Foreskin fibroblast (primary cell): ENCODE measurements at places on chromosomes 2 and 18.

GRCh38 chr2:164868563-164869419, 27.2 kb upstream of the COBLL1 start:
- DNase-seq, result no peak

DNA sequence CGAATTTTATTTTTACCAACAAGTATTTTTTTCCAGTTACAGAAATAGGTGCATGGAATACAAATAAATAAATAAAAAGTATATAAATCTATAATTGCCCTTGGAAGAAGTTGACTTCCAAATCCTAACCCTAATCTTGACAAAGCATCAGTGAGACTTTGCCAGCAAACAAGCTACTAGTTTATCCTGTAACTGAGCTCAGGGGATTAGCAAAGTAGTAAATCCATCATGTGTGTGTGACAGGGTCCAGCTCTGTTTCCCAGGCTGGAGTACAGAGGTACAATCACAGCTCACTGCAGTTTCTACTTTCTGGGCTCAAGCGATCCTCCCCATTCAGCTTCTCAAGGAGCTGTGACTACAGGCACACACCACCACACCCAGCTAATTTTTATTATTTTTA, 948.0 kb upstream of the CNTNAP5 start:
- no peak for DNase-seq

GRCh38 chr2:39743269-39743776, 35.7 kb downstream of the THUMPD2 start:
- peak; percentile 44 for DNase-seq

GRCh38 chr18:46591783-46592391, 65.1 kb downstream of the LOXHD1 start:
- no peak for DNase-seq

GRCh38 chr2:21015281-21015645, 28.6 kb downstream of the APOB start:
- no peak for DNase-seq

- DNase-seq, result peak; percentile 22
Observed at GRCh38 chr2:149466635-149467034, 120.9 kb downstream of the MMADHC start.

GRCh38 chr2:180980943-180981911, 822 bp downstream of the UBE2E3 start:
- DNase-seq, result peak; percentile 12

DNA sequence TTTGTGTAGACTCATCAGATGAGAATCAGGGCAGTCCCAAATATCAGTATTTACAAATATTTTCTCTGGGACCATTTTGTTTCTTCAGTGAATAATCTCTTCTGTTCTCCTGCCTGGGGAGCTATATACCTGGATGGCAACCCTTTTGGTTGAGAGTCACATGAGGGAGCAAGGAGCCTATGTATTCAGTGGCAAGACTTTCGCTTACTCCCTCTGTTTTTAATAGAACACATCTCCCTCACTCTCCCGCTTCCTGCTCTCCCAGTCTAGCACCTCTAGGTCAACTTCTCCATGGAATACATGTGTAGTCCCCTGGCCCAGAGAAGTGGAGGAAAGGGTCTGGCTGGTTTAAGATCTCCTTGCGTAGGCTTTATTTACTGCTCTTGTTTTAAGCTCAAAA, 600.3 kb downstream of the CCDC85A start:
- no peak for DNase-seq

GRCh38 chr2:125886153-125886552, 769.8 kb upstream of the GYPC start:
- no peak for DNase-seq

- DNase-seq, result no peak
Observed at GRCh38 chr2:10415640-10416039, 32.5 kb downstream of the ODC1 start.

GRCh38 chr2:236986524-236987330, 99.0 kb upstream of the COPS8 start:
- no peak for DNase-seq

DNA sequence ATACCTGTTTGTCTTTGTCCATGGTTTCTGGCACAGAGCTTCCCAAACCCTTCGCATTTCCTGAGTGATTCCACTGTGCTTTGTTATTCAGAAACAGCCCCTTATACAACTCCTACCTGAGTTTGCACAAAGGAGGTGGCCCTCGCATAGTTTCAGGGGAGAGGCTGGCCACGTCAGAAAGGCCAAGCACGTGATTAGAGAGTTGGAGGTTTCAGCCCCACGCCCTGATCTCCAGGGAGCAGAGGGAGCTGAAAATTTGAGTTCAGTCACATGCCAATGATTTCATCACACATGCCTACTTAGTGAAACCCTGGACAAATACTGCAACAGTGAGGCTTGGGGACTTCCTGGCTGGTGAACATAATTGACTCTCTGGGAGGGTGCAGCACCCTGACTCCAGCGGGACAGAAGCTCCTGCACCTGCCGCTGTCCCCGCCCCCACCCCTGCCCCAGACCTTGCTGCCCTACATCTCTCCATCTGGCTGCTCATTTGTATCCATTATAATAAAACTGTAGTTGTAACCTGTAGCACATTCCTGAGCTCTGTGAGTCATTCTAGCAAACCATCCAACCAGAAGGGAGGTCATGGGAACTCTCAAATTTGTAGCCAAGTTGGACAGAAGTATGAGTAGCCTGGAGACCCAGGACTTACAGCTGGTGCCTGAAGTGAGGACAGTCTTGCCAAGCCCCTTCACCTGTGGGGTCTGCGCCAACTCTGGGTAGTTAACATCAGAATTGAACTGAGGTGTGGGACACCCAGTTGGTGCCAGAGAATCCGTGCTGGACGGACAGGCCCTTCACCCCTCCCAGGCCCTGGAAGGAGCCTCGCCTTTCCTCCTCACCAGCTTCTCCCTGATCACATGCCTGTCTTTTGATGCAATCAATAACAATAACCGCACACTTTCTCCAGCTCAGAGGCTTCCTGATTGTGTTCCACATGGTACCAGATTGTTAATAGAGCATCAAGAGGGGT, 224.3 kb downstream of the ANAPC1 start:
- peak; percentile 69 for DNase-seq

DNA sequence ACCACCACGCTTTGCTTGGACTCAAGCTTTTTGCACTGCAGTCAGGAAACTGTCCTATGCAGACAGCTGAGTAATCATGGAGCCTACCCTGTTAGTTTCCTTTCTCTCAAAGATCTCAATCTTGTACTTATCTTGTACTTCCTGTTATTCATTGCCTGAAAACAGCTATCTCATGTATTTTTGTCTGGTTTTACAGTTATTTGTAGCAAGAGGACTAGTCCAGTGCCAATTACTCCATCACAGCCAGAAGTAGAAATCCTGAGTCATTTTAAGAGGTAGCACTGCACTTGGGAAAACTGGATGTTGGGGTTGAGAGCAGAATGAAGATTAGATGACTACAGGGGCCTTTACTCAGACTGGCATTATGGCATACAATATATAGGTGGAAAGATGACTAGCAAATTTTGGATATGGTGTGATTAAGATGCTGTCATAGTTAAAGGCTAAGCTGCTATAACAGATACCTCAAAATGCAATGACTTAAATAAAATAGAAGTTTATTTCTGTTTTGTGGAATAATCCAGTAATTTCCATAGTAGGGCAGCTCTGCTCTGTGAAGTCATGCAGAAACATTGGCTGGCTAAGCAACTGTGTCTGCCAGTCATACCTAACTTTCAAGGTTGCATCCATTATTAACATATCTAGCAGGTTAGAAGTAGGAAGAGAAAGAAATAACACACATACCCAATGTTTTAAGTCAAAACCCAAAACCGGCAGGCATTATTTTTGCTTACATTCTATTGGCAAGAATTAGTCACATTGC, 21.1 kb upstream of the CHMP3 start:
- no peak for DNase-seq

DNA sequence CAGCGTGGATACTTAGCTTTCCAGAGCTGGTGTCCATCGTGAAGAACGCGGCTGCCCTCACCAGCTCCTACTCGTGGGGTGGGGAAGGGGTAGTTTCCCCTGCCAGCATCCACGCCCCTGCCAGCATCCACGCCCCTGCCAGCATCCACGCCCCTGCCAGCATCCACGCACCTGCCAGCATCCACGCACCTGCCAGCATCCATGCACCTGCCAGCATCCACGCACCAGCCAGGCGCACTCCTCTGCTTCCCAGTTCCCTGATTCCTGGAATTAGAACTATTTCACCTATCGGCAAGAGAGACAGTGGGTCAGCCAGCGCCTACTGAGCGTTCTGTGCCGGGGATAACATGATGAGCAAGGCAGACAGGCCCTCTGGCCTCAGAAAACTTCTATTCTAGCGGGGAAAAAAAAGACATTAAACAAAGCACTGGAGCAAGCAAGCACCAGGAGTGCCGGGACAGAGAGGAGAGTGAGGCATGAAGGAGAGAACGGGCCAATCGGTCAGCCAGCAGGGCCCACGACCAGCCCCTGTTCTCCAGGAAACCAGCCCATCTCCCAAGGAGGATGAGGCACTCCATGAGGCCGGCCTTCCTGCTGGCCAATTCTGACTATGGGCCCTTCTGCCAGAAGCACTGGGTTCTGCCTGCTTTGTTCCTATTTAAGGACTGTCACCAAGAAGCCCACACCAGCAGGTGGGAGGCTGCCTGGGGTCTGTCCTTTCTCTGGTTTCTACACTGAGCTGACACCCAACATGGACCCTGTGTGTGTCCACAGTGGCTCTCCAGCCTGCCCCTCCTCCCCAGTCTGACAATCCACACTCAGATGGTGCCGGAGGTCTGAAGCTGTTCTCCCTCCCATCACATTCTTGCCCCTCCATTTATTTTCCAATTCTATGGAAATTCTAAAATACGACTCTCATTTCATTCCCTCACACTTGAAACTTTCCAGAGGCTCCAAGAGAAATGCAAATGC, 78.4 kb upstream of the SALL3 start:
- no peak for DNase-seq

GRCh38 chr18:72843743-72844142, 24.0 kb downstream of the NETO1 start:
- no peak for DNase-seq

- peak; percentile 49 for DNase-seq
Observed at GRCh38 chr2:64594226-64594989, 59.3 kb downstream of the SERTAD2 start.

GRCh38 chr2:222734703-222735014, 63.2 kb downstream of the MOGAT1 start:
- no peak for DNase-seq

GRCh38 chr18:48780201-48780912, 170.4 kb downstream of the SMAD7 start:
- DNase-seq, result peak; percentile 42

DNA sequence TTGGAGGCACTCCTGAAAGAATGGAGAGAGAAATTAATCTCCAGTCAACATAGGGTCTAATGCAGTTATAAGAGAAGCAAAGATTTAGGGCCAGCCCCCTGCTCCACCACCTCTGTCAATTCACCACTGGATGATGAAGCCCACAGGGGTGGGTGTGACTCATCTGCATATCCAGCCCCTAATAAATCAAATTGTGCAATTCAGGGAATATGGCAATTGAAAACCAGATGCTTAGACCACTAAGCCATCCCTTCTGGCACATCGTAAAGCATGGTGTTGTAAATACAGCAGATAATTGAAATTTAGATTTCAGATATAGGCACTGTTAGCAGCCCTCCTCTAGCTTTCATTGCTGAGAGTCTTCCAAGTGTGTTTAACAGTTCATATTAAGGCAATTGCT, 541.4 kb downstream of the PARD3B start:
- peak; percentile 1 for DNase-seq

GRCh38 chr2:239932881-239933735, 92.0 kb downstream of the NDUFA10 start:
- DNase-seq, result no peak

DNA sequence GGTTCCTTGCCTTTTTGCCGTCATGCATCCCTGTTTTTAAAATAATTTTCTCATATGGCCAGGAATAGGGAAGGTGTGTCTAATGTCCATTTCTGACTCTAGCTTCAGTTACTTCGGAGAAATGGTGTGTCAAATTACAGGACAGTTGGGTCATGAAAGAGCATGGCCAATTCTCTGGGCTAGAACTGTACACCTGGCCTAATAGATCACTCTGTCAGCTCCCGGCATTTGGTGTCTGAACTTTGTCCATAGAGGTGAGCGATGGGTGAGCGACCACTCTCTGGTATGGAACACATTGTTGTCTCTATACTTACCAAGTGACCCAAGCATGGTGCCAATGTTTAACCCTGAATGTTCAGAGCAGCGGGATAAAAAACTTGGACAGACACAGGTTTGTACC, 38.3 kb upstream of the ASB18 start:
- no peak for DNase-seq

GRCh38 chr2:167966937-167967913, 280.2 kb downstream of the STK39 start:
- DNase-seq, result peak; percentile 16

GRCh38 chr2:5825686-5826085, 133.5 kb downstream of the SOX11 start:
- no peak for DNase-seq

DNA sequence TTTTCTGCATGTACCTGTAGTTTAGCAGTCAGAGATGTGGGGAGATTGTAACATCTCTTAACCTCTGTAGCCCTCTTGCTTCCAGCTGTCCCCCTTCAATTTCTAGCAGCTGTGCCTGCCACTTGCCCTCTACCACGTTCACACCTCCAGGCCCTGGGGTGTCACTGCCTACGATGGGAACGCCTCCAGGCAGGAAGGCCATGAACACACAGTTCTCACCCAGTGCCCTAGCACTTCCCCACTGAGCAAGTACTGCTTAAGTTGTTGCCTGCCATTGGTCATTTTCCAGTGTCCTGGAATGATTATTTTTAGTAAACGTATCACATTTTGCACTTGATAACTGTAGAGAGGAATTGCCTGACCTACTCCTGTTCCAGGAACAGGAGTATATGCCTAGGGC, 77.1 kb upstream of the B3GNT7 start:
- no peak for DNase-seq

DNA sequence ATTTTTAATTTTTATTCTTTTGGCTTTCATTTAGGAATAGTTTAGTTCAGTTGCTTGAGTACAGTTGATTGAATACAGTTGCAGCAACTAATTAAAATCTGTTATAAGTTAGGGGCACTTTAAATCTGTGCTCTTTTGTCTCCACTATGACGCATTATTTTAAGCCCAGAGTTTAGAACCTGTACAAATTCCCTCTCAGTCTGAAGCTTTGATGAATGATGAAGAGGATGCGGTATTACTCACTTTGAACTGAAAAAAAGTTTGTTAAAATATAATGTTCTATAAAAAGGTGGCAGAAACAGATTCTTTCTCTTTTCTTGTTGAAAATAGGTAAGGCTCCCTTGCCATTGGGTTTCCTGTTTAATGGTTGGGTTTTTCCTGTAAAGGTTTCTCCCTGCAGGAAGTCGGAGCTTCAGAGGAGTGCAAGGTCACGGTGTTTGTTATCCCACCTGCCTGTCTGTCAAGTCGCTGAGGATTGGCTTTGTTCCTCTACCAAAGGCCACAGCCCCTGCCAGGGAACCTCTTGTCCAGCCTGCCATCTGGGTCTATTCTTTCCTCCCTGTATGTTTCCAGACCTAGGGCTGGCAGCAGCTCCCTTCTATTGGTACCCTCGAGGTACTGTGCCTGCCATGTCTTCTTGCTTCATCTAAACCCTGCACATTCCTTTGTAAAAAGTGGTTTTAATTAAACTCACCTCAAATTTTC, 43.8 kb upstream of the FN1 start:
- DNase-seq, result no peak

- DNase-seq, result no peak
Observed at GRCh38 chr18:64981915-64982314, 768.9 kb upstream of the CDH7 start.
